ENCODE measurements at places on chromosomes 2 and 18. TPM values are rescaled to one million over a fixed set of nuclear protein-coding genes. Genes with fewer than 3 reads are reported as not detected.

Gene POTEJ
- total RNA-seq: not detected

GRCh38 chr2:241870611-241871537 is 1.3 kb downstream of the RTP5 start:
- H3K27ac ChIP-seq: no peak overlapping the region
- H3K27me3 ChIP-seq: peaks cover 17% of the 10 kb centered on the region
- H3K36me3 ChIP-seq: no peaks in the 10 kb centered on the region

GRCh38 chr18:74645679-74646078 is 48.0 kb downstream of the ZNF407 start:
- H3K4me1 ChIP-seq: no peaks in the 10 kb centered on the region
- no peak overlapping the region for H3K27ac ChIP-seq
- no peaks in the 10 kb centered on the region for H3K27me3 ChIP-seq
- DNase-seq: no peak

- peaks cover 24% of the 10 kb centered on the region for H3K4me1 ChIP-seq
- peak overlapping the region; percentile 92 for H3K27ac ChIP-seq
- H3K27me3 ChIP-seq: no peaks in the 10 kb centered on the region
- H3K4me3 ChIP-seq: peak overlapping the region; percentile 3
- no peak for DNase-seq
Measured at GRCh38 chr2:45567974-45568789, 42.9 kb downstream of the SRBD1 start.

- H3K4me1 ChIP-seq: peaks cover 8% of the 10 kb centered on the region
- no peak overlapping the region for H3K4me3 ChIP-seq
- peaks cover 71% of the 10 kb centered on the region for H3K36me3 ChIP-seq
- H3K27ac ChIP-seq: no peak overlapping the region
- no peaks in the 10 kb centered on the region for H3K27me3 ChIP-seq
Measured at GRCh38 chr2:70069049-70069448, 18.2 kb upstream of the PCBP1 start.

- no peaks in the 10 kb centered on the region for H3K4me1 ChIP-seq
- H3K4me3 ChIP-seq: no peak overlapping the region
- H3K36me3 ChIP-seq: no peaks in the 10 kb centered on the region
- peaks cover 97% of the 10 kb centered on the region for H3K27me3 ChIP-seq
Measured at GRCh38 chr2:222269132-222269531, 29.7 kb downstream of the PAX3 start.

Gene CRYGB
- total RNA-seq: not detected

DNA sequence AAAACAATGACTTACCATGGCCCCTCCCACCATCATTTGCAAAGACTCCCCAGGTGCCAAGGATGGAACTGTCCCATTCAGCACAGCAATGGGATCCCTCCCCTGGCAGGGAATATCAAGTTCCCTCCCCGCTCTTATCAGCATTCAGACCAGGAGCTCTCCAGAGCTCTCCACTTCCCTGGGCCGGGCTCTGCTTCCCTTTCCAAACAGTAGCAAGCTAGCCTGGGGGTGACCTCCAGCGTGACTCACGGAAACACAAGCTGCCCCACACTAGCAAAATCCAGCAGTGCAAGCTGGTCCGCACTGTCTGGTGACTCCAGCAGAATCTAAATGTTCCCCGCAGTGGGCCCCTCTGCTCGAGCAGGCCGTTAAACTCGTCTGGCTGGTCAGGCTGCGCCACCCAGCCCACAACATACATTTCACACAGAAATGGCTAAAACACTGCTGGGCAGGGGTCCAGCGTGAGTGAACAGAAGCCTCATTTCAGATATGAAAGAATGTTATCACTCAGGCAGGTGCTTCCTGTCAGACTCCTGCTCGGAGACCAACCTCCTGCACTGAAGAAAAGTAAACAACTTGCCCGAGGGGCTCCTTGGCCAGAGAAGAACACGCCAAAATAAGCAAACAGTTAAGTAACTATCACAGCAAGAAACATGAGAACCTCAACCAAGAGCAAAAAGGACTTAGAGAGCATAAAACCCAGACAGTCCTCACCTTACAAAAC is 33.9 kb downstream of the STAT1 start:
- peaks cover 92% of the 10 kb centered on the region for H3K36me3 ChIP-seq
- no peak overlapping the region for H3K27ac ChIP-seq
- no peak overlapping the region for H3K4me3 ChIP-seq
- no peak for DNase-seq

Gene UCN
- 9.5 TPM for total RNA-seq

GRCh38 chr2:23221236-23221635 is 163.7 kb upstream of the KLHL29 start:
- H3K4me1 ChIP-seq: no peaks in the 10 kb centered on the region
- H3K27ac ChIP-seq: no peak overlapping the region
- DNase-seq: peak; percentile 5
- no peak overlapping the region for H3K4me3 ChIP-seq
- H3K27me3 ChIP-seq: peaks cover 32% of the 10 kb centered on the region

DNA sequence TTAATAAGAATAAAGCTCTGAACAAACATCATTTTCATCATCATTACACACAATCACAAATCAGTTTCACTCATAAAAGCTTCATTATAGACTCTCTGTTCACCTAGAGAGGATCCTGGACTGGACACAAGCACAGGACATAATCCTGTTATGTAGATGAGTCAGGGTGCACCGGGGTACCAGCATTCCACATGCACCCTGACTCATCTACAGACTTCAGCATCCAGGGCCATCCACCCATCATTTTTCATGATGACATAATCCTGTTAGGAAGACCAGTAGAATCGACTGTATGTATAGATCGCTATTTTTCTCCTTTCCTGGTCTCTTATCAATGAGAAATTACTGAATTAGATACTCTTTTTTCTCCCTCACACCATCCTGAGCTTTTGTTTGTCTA is 73.7 kb upstream of the PIK3C3 start:
- H3K36me3 ChIP-seq: no peaks in the 10 kb centered on the region
- no peak overlapping the region for H3K4me3 ChIP-seq
- H3K4me1 ChIP-seq: no peaks in the 10 kb centered on the region
- no peaks in the 10 kb centered on the region for H3K27me3 ChIP-seq
- peak; percentile 51 for DNase-seq

- H3K4me1 ChIP-seq: no peaks in the 10 kb centered on the region
- H3K27me3 ChIP-seq: peaks cover 77% of the 10 kb centered on the region
- H3K27ac ChIP-seq: no peak overlapping the region
- no peaks in the 10 kb centered on the region for H3K36me3 ChIP-seq
- DNase-seq: no peak
- H3K4me3 ChIP-seq: no peak overlapping the region
Measured at GRCh38 chr2:170241756-170242155, 63.8 kb downstream of the MYO3B start.

Gene AGAP1
- 42.4 TPM for total RNA-seq

- H3K27ac ChIP-seq: peak overlapping the region; percentile 95
- H3K27me3 ChIP-seq: no peaks in the 10 kb centered on the region
- DNase-seq: peak; percentile 49
- peaks cover 32% of the 10 kb centered on the region for H3K4me1 ChIP-seq
- peaks cover 6% of the 10 kb centered on the region for H3K36me3 ChIP-seq
- H3K4me3 ChIP-seq: no peak overlapping the region
Measured at GRCh38 chr2:12304564-12305171, 412.1 kb upstream of the TRIB2 start.
